ENCODE measurements at places on chromosomes 6 and 20. TPM values are rescaled to one million over a fixed set of nuclear protein-coding genes. Genes with fewer than 3 reads are reported as not detected.

DNA sequence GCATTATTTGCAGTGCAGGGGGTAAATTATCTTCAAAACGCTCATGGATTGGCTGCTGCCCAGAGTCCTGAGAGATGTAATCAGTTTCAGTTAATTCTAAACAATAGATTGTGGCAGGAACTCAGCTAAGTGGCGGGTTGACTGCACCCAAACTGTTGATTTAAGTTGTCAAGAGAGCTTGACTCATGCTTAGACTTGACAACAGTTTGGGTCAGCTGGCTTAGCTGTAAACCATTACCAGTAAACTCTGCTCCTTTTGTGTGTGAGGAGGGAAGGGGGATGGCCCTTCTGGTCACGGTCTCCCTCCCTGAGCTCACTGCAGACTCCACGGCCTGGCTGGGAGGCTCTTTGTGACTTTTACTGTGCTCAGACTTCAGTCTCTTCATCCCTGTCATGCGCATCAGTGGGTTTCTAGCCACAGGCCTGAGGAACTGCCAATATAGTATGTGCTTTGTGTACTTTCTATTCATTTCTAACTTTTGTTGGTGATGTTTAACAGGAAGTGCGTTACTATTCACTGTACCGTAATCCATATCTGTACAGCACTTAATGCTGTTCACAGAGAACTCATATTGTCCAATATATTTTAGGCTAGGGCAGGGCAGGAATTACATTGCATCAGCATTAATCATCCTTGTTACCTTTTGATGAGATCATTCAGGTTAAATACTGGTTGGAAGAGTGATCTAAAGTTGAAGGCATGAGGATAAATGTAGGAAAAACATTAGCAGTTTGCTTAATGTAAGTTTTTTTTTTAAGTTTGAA, 488.3 kb downstream of the CDKAL1 start:
- no peak for DNase-seq

GRCh38 chr6:33863723-33864440, 60.1 kb upstream of the MLN start:
- no peak for DNase-seq

DNA sequence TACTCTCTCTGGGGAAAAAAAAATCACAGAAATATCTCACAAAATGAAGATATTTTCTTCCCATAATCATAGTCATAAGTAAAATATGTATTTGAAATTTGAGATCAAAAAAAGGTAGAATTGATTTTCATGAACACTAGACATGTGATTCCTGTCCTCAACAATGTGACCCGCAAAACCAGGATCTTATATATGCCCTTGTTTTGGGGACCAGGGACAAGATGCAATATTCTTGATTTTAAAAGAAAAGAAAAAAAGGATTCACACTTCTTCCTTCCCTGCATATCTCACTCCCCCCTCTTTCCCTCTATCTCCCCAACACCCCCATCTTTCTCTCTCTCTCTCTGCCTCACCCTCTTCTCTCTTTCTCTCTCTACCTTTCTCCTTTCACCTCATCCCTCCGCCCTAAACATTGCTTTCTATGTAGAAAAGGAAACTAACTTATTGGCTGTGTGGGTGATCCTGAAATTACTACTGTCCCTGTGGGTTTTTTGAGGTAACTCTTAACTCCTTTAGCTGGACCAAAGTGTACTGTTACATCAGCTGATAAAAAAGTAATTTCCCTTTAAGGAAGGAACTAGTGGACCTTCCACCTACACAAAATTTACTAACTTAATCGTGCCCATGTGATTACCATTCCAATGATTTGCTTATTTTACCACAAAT, 85.6 kb downstream of the AIG1 start:
- no peak for DNase-seq

GRCh38 chr20:64069614-64070243, 6.7 kb downstream of the TCEA2 start:
- DNase-seq, result peak; percentile 63

DNA sequence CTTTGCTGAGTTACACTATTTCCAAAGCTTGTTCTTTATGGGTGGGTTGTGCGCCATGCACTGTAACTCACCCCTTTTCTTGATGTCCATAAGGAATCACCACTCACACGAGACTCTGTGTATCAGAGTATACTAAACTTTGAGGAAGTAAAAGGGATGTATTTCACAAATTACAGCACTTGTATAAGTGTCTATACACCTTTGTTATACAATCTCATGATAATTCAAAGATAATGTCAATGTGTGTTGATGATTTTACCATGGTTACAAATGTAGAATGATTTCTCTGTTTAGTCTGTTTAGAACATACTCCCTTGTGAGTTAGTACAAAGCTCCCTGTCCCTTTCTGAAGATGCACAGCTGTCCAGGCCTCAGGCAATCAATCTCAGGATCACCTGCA, 922.2 kb upstream of the MAP3K7 start:
- no peak for DNase-seq

GRCh38 chr6:130306377-130306776, 59.4 kb upstream of the TMEM200A start:
- DNase-seq, result no peak

DNA sequence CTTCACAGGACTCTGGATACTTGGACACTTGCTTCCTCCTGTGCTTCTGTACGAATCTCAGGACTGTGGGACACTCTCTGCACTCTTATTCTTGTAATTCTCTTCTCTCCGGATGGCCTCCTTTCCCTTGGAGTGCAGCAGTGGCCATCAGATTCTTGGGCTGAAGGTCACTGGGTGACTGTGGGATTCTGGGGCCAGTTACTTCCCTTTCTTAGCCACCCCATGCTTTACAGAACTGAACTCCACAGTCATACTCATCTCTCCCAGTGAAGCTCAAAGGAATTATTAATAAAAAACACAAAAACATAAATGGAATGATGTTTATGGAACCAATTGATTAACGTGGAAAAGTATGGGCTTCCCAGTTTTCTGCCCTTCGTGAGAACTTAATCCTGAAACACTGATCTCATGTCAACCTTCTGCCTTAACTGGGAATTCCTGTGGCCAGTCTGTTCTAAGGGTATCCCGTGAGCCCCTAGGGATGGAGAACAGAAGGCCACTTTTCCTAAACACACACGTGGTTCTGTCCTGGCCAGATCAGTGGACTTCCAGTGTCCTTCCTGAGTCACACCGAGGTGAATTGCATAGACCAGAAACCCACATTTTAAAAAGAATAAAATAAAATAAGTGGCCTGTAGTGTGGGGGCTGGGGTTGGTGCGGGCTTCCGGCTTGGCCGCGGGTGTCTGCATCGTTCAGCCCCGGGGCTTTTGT, 23.6 kb upstream of the HLA-E start:
- DNase-seq, result no peak

WFDC5 gene
- 1.6 TPM for total RNA-seq

All from lower lobe of right lung (tissue), 2 donors.